Activated T-cell treated with anti-CD3 and anti-CD28 coated beads for 1 hour (primary cell): ENCODE measurements at places on chromosomes 5 and 9.

- no peak for DNase-seq
These were observed at the start of gene CCDC192 for GRCh38 chr5:127702926-127703561. Gene CCDC192 (plus strand): TSS chr5:127703391. CDS start chr5:127703446, 55 bp downstream.

GRCh38 chr9:104448036-104448435, 56.0 kb upstream of the OR13F1 start:
- no peak for DNase-seq

GRCh38 chr9:33044677-33045282, 19.7 kb downstream of the DNAJA1 start:
- DNase-seq: no peak

GRCh38 chr5:37640088-37640487, 199.8 kb downstream of the GDNF start:
- DNase-seq: no peak

DNA sequence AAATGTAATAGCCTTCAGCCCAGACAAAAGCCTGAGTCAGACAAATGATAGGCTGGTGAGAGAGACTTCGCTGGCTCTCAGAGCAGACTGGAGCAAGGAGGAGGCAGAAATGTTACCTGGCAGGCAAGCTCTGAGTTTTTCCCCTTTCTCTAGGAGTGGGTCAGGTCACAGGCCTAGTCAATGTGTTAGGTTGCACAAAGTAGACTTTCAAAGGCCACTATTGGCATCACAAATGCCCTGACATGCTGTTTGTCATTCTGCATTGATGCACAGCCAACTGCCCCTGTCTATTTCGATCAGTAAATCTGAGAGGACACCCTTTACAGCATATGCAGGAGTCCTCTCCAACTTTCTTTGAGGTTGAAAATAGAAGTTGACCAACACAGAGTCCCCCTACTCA, 15.5 kb upstream of the C1QTNF3 start:
- DNase-seq: no peak

DNA sequence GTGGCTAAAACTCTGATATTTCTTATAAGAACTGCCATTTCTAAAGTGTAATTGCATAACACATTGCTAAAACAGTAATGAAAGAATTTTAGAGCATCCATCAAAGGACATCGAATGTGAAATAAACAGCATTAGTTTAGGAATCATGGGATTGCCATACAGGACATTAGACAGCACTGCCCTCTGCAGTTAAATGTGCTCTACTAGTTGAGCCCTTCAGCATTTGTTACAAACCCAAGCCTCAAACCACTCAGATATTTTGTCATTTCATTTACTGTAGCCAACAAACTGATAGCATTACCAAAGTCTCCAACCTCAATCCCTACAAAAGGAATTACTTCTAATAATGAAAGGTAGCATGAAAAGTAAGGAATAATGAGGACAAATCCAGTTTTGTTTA, 116.8 kb upstream of the COX7C start:
- DNase-seq: no peak

GRCh38 chr5:172180936-172181335, 7.1 kb downstream of the STK10 start:
- no peak for DNase-seq

GRCh38 chr9:93256878-93257807, 73.2 kb downstream of the WNK2 start:
- DNase-seq: no peak

DNA sequence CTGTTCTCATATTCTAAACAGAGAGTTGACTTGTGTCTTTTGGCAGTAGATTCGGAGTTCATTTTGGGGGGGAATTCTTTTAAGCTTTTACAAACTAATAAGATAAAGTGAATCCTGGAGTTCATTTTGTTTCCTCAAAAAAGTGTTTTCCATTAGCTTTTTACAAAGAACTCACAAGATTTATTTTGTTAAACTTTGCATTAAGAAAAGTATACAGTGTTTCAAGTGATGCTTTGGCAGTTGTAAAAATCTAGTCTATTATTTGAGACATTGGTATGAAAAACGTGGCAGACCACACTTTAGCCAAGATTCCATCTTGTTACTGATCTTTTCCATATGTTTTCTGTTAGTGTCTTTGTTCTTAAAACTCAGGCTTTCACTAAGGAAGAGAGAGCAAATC, 1.2 kb upstream of the OMD start:
- DNase-seq: no peak
